ENCODE measurements at places on chromosomes 5 and 9.

DNA sequence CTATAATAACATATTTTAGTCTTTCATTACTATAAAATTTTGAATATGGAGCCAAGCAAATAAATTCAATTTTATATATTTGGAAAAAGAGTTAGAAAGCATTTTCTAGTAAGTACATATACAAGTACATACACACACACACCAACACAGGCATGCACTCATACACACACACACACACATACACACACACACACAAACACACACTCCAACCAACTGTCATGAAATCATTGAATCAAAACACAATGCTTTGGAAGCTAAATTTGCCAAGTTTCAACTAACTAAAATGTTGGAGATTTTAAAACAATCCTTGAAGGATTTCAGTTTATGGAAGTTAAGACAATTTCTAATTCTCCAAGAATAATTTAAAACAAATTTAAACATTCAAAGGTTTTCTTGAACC, 283.2 kb downstream of the TAF11L14 start:
- DNase-seq = no peak

DNA sequence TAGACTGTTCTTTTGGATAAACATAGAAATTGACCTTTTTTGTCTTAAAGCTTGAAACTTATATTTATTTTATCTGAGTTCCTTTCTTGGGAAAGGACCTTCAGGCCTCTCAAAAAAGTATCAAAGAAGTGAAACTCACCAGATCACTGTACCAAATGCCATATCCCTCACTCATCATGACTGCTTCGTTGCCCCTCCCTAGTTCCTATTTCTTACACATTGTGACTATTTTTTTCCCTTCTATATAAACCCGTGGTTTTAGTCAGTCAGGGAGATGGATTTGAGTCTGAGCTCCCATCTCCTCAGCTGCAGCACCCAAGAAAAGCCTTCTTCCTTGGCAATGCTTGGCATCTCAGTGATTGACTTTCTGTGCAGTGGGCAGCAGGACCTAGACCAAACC, 129.4 kb downstream of the LPAR1 start:
- DNase-seq = no peak

DNA sequence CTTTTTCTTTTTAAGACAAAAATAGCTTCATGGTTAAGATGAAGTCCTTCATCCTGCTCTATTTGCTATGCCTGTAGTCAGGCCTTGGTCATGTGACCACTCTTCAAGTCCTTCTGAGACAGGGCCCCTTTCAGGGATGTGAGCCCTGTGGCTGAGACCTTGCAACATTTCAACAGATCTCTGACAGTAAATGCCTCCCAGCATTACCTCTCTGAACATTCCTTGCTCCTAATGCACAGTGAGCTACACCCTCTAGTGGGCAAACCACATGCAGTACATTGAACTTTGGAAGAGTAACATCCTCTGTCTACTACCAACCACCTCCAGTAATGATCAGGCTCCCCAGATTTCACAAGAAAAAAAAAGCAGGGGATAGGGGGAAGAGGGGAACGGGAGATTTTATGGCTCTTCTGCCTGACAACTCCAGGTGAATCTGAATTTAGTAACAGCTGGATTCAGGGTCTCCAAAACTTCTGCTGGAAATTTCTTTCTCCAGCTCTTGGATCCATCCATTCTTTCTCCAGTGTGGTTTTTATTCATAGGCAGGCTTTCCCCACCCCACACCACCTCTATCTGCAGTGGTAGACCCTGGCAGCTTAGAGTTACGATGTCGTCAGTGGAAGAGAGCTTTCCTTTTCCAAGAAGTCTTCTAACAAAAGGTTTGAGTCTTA, 8.9 kb upstream of the FBXO38 start:
- no peak for DNase-seq

DNA sequence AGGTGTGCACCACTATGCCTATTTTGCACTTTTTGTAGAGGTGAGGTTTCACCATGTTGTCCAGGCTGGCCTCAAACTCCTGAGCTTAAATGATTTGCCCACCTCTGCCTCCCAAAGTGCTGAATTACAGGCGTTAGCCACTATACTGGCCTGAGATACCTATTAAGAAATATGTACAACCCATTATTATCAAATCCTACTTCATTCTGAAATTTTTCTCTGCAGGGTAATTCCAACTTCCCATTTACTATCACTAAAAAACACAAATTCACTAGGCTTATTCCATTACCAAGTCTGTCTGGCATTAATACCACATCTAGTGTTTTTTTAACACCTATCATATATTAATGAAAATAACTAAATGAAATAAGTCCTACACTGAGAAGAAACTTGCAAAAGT, 18.2 kb downstream of the PPP2CA start:
- DNase-seq = no peak

GRCh38 chr9:131181091-131181681, 55.8 kb downstream of the NUP214 start:
- DNase-seq = no peak

GRCh38 chr9:75112789-75113188, 24.5 kb downstream of the OSTF1 start:
- DNase-seq = no peak

- DNase-seq = no peak
Observed at GRCh38 chr5:167785106-167785505, 506.3 kb upstream of the WWC1 start.

GRCh38 chr9:136923881-136924280, 20.7 kb downstream of the FBXW5 start:
- DNase-seq = no peak
